ENCODE measurements at places on chromosomes 5 and 9.

GRCh38 chr5:169343766-169344165, 42.8 kb upstream of the SLIT3 start:
- DNase-seq: no peak

GRCh38 chr5:160978944-160979343, 126.9 kb upstream of the ATP10B start:
- DNase-seq: no peak

DNA sequence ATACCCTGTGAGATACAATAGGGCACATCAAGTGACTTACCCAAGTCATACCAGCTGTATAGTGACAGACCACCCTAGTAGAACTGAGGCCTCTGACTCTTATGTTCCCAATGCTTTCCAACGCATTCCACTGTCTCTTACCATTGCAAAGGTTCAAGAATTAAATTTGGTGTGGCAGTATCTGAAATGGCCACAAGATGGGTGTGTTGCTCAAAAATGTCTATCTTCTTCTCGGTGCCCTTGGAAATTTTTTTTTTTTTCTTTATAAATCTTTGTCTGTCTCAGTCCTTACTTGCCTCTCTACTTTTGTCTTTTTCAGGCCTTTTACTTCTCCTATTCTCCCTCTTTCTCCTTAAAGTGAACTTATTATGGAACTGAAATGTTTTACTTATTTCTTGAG, 48.4 kb downstream of the GPR21 start:
- DNase-seq: no peak

DNA sequence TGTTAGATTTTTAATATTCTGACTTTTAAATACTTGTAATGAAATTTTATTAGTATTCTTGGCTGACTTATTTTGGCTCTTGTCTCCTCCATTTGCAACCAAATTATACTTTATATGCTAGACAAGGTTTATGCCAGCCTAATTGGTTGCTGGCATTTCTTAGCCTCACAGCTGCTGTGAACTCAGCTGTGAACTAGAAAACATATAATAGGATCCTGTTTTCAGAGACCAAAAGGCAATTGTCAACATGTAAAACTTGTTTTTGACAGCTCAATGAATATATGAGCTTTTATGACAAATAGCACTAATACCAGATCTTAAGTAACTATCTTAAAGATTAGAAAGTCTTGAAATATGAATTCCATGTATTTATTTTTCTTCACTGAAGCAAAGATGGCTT, 25.9 kb downstream of the KIF2A start:
- no peak for DNase-seq

- peak; percentile 15 for DNase-seq
Observed at GRCh38 chr5:81750308-81751008, 439 bp downstream of the SSBP2 start.

- no peak for DNase-seq
Observed at GRCh38 chr9:129491487-129491855, 129.4 kb downstream of the C9orf50 start.

- DNase-seq: no peak
Observed at GRCh38 chr9:37925786-37926736, 22.1 kb upstream of the SLC25A51 start.

DNA sequence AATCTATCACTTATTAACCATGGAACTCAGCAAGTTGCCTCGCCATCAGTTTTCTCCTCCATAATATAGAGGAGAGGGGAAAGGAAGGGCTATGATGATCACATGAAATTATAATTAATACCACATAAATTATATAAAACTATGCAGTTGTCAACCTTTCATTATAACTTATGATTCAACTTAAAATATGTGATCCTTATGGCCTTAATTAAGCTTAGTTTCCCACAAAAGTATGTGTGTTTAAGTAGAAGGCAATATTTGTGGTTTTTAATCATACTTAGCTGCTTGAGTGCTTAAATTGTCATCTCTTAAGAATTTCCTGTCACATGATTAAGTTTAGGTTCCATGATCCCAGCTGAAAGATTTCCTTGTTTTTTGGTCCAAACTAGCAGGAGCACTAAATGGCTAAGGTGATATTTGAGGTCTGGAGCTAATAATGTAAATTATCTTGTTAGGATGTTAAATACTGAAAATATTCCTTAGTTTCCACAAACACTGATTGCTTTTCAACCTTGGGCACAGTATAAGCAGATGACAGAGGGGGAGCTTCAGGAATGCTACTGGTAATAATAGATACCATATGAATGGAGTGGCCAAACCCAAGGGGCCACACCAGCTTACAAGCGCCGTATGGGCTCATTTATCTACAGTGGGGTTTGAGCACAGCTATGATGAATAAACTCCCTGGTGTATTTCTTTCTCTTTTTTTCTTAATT, 26.4 kb upstream of the F2R start:
- no peak for DNase-seq

- DNase-seq: no peak
Observed at GRCh38 chr9:35816708-35817107, 1.9 kb upstream of the HINT2 start.

DNA sequence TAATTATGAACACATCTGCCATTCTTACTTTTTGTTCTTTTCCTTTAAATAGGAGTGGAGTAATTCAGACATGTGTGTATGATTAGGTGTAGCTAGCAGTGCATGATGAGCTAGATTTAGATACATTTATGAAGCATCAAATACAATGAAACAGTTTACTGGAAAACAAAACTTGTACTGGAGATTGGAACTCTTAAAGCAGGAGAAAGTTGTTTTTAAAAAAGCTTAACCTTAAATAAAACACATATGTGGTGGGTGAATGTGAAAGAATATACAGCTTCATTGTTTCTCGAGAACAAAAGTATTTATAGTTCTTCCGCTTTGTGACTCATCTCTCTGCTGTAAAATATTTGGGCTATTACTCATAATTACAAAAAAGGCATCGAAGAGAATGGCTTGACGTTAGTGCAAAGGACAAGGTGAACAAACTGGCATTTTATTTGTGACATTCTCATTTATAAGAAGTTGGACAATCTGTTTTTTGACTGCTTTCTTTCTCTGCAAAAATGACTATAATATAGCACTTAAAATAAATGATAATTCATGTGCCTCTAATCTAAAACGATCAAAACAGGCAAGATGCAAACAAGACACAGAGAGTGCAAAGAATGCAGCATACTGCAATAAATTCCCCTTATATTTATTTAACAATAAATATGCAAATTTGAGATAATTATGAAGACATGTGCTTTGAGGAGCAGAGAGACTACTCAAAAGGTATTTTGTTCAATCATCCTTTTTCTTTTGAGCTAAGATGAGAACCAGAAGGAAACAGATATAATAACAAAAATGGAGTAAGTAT, 478.8 kb downstream of the CETN3 start:
- DNase-seq: no peak

DNA sequence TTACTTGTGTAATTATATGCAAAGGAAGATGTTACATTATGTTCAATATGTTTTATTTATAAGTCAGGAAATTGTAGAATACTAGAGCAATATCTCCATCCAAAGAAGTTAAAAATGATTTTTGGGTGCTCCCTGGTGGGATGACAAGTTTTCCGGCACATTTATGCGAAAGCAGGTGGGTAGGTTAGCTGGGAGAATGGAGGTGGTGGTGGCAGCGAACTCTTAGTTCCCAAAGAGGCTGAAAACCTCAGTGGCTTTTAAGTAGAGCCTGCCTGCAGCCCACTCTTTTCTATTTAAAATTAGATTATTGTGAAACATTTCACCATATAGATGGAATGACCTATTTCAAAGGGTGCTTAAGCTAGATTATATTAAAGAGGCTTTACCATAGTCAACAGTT, 51.8 kb downstream of the ANKRD33B start:
- DNase-seq: no peak

DNA sequence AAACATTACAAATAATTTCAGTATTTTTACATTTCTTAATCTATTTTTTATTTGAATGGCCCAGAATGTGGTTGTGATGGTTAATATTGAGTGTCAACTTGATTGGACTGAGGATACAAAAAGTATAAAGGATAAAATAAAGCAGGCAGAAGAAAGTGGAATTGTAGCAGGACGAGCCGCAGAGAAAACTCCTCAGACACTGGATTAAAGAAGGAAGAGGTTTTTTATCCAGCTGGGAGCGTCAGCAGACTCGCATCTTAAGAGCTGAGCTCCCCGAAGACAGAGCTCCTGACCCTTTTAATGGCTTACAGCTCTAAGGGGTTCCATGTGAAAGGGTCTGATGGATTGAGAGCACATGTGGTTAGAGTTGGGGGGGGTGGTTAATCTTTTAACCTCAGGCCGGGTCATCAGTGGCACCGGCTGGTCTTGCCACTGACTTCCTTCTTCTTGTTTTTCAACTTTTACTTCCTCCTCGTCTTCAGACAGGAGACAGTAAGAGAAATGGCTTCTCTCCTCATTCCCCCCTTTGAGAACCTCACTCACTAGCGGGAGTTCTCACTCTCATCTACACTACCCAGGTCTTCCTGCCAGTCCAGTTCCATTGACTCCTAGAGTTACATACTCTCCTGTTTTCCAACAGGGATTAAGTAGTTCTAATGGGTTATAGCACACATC, 80.0 kb downstream of the TMEM161B start:
- no peak for DNase-seq

GRCh38 chr5:75047356-75047755, 5.0 kb downstream of the GCNT4 start:
- no peak for DNase-seq

- DNase-seq: no peak
Observed at GRCh38 chr5:135986401-135986800, 31.6 kb upstream of the LECT2 start.

DNA sequence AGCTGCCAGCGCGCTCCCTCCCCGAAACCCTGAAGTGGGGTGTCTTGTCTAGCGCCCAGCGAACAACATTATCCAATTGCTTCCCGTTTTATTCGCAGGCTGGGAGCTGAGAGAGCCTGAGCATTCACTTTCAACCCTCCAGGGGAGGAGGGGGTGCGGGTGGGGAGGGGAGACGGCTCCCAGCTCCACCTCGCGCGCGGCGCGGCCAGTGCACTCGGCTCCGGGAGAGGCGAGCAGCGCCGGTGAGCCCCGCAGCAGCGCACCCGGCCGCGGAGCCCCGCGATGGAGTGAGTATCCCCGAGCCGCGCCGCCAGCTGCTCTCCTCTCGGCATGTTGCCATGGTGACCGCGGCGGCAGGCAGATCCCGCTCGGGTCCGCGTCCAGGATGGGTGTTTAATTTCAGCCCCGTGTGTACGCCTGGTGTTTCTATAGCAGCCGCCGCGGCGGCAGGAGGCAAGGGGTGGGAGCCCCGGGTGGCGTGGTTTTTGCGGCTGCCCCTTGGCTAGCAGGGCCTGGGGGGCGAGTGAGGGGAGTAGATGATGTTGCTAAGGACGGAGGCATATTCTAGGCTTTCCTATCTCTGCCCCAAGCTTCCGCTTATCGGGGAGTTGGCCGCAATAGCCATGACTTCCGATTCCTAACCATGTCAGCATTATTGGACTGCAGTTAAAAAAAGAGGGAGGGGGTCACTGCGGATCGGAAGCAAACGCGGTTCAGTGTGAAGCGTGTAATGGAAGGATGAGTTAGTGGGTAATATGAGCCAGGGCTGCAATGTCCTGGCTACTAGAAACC, 139.2 kb upstream of the PALM2AKAP2 start:
- DNase-seq: no peak

DNA sequence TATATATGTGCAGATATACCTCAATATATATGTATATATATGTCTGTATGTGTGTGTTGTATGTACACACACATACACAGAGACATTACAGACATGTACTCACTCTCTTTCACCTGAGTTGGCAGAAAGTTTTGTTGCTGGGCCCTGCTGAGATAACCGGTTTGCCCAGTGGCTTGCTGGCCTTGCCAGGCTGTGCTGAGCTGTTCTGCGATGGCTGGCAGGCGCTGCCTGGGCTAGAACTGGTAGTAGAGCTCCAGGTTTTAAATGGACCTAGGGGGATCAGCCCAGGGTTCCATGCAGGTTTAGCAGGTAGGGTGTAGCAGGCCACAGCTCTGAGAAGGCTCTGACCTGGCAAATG, 394.3 kb downstream of the GADD45G start:
- DNase-seq: no peak

- DNase-seq: no peak
Observed at GRCh38 chr9:76218117-76218885, 175.9 kb downstream of the RFK start.

GRCh38 chr5:129591508-129592160, 131.5 kb downstream of the ADAMTS19 start:
- no peak for DNase-seq

DNA sequence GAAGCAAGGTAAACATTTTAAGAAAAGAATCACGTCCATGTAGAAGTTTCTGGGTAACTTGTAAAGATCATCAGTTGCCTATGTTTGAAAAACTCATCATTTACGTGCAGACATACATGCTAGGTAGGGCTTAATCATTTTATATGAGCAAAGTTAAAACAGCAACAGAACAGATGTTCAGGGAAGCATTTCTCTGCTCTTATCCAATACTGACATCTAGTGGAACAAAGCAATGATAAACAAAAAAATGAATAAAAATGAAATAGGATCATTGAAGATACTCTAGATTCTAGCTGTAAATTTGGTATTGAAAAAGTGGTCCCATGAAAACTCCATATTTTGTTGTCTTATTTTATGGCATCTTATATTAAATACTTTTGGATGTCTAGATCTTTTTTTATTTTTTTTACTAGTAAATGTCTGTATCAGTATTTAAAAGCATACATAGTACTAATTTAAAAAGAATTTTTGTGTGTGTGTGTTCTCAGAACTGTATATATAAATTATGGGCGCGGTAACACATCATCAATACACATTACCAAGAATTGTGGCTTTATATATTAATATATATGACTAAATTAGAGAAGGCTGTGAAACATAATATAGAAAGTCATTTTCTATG, 1050.2 kb downstream of the CDH12 start:
- DNase-seq: no peak

DNA sequence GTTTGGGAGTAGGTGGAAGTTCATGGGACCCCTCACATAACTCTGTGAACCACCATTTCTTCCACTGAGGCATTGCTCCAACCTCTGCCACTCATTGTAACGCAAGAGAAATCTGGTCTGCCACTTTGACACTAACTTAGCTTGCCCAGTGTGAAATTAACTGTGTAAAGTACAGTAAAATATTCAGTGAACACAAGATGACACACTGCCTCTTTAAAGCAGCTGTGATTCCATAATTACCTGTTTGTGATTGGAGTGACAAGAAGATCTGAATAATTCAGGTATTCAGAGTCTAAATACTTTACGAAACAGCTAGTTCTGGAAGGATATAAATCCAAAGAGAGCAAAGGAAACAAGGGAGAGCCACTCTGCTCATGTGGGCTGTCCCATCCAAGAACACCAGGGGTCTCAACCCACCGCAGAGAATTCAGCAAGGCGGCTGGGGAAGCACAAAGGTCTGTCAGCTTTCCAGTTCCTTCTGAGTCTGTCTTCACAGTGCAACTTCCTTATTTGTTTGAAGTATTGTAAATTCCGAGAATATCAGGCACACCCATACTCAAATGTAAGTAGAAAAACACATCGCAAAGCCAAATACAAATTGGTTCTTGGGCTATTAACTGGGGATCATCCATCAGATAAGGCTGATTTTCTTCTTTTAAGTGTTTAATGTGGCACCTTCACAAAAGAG, 86.9 kb downstream of the GNAQ start:
- no peak for DNase-seq

GRCh38 chr5:10046676-10047075, 203.0 kb downstream of the ATPSCKMT start:
- DNase-seq: no peak

- no peak for DNase-seq
Observed at GRCh38 chr5:127834094-127834531, 130.9 kb downstream of the CCDC192 start.

GRCh38 chr5:96875791-96876291, 459 bp upstream of the ERAP2 start:
- DNase-seq: no peak

GRCh38 chr9:98906273-98907040, 37.2 kb upstream of the COL15A1 start:
- no peak for DNase-seq

Measured in activated T-helper 1 cell treated with anti-CD3 and anti-CD28 coated beads, Interleukin-2, amount 50 U/mL, for 16 hours (primary cell).